Activated T-cell treated with anti-CD3 and anti-CD28 coated beads, Interleukin-2, amount 50 U/mL, for 48 hours (primary cell): ENCODE measurements at places on chromosomes 4 and X.

GRCh38 chrX:27884654-27885053 lies 76.9 kb downstream of the MAGEB10 start:
- no peak for DNase-seq

- DNase-seq: no peak
These were observed 5.8 kb upstream of the CCNG2 start for GRCh38 chr4:77151241-77151640.

DNA sequence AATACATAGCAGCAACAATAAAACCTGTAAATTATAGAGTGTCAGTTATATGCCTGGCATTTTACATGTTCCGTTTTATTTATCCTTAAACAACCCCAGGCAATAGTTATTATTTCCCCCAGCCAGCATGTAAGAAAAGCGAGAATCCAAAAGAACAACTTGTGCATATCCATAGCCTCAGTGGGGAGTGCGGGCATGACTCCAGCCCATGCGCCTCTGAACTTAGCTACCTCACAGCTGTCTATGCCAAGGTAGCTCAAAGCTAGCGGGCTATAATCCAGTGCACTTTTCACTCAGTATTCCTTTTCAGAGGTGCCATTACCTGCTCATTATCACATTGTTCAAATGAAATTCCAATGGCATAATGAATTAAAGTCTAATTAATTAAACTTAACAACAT lies 257.3 kb upstream of the EDNRA start:
- no peak for DNase-seq

DNA sequence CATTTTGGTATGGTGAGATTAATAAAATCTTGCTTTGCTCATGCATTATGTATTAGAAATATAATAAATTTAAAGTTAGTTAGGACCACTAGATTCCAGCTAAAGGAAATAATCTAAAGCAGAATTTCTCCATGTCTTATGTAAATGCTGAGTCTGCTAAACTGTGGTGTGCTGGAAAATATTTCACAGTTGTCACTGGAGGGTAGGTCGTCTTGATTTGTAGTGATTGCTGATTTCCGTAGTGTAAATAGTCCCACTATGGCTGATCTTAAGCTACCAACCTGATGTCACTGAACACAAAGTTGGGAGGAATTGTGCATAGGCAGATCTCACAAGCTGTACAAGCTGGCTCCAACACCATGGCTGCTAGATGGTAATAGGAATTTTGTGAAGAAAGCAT lies 133.4 kb upstream of the NR3C2 start:
- DNase-seq: no peak

GRCh38 chr4:27398631-27399310 lies 538.1 kb downstream of the STIM2 start:
- DNase-seq: no peak

DNA sequence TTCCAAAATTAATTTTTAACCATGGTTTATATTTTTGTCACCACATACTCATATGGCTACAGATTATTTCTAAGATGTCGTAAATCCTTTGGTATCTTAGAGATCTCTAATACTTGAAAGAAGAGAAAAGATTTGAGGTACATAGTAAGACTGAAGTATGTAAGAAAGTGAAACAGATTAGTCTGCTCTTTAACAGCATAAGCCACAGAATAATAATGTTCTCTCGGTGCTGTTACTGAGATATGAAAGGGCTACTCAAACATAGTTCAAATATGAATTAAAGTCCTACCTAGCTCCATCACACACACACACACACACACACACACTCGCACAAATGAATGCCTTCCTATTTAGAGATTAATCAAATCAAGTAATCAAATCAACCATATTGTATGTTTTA lies 274.1 kb upstream of the PCDH18 start:
- DNase-seq: no peak

GRCh38 chrX:48752498-48752897 lies 9.0 kb upstream of the GLOD5 start:
- no peak for DNase-seq

DNA sequence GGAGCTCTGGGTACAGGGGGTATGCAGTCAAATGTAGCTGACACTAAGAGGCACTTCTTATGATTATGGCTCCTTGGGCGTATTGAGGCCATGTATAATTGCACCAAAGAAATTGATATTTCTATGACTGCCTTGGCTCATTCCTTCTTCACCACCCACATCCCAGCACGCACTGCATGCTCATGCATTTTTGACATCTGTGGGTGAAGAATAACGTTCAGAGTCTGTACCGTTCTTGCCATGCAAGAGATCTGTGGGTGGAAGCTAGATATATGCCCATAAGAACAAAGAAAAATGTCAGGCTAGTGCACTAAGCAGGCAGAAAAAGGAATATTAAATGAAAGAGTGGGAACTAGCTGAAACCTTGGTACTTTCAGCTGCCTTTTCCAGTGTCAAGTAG lies 93.4 kb downstream of the EMCN start:
- DNase-seq: no peak

DNA sequence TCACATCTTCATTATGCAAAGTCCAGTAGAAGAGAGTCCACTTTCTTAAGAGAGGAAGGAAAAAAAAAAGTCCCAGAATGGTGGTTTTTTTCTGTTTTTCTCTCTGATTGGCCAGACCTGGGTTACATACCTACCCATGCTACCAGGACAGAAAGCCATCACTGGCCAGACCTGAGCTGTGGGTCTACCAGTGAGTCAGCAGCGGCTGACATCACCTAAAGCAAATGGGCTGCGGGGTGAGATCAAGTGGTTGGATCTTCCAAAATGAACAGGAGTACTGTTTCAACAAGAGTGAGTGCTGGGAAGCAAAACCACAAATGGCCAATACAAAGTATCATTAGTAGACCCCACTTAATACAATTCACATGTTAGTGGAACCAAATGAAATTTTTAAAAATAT lies 1.6 kb upstream of the NDST3 start:
- DNase-seq: no peak

GRCh38 chr4:112563431-112564200 lies 47.6 kb upstream of the NEUROG2 start:
- DNase-seq: no peak

GRCh38 chr4:57154191-57154590 lies 44.0 kb upstream of the IGFBP7 start:
- DNase-seq: no peak

GRCh38 chr4:151953312-151953711 lies 192.5 kb upstream of the GATB start:
- no peak for DNase-seq

DNA sequence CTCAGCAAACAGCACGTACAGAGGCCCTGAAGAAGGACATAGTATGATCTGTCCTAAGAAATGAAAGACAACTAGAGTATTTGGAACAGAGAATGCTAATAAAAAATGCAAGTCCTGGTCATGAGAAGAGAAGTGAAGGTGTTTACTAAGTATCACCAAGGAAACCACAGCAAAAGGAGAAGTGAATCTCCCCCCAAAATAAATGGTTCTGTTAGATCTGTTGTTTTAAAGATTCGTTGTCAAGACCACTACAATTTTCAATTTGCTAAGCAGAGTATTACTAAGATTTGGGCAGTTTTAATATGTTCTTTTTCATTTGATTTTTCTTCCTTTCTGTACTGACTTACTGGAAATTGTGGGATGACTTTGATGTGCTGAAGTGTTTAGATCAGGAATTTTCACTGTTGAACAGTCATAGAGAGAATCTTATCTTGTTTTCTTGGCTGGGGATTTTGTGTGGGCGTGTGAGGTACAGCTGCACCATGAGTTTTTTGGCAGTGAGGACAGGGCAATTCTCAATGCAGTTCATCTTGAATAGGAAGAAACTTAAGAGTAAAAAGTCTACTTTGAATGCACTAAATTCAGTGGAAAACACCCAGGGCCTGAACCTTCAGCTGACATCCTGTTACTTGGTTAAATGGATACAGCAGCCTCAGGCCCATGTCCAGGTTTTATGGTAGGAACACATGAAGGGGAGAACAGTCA lies 132.2 kb downstream of the STIM2 start:
- DNase-seq: no peak

DNA sequence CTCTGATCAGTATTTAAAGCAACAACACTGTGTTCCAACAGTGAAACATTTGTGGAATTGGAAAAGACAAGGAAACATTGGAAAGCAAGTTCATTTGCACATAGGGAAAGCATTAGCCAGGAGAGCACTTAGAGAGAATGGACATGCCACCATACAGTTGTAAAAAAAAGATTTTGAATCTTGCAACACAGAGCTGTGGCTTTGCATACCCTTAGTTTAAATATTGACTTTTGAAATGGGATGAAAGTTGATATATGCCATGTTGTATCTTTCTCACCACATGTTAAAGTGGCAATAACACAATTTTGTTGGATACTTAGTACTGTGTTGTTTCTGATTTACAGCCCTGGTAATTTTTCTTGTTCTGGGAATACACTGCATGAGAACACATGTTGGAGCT lies 208.1 kb downstream of the BMPR1B start:
- DNase-seq: no peak

GRCh38 chrX:42290608-42291007 lies 367.3 kb upstream of the CASK start:
- no peak for DNase-seq

- no peak for DNase-seq
These were observed 4.3 kb upstream of the SPON2 start for GRCh38 chr4:1176398-1177273.

- no peak for DNase-seq
These were observed 137.0 kb downstream of the AMMECR1 start for GRCh38 chrX:110180928-110181310.

- no peak for DNase-seq
These were observed 98.2 kb upstream of the NRK start for GRCh38 chrX:105723966-105724735.

DNA sequence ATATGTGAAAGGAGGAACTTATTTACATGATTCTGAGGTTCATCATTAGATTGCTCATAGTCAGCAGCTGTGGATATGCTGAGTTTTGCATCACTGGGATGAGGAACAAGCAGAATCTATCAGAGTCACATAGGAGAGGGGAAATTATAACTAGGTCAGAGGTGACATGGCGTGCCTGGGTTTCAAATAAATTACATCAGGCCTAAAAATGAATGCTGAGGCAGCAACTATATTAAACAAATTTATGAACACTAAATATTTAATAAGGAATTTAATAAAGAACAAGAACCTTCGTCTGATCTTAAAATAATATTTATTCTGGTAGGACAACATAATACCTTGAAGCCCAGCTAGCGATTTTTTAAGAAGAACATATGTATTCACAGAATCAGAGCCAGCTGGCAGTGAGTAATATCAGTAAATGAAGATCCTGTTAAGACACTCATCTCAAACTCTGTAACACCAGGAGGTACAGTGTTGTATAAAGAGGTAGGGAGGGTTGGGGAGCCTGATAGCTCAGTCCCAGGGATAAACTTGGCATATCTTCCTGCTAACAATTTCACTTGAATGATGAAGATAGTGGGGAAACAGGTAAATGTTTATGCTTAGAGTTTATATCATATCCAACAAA lies 60.9 kb upstream of the HS3ST1 start:
- DNase-seq: no peak

DNA sequence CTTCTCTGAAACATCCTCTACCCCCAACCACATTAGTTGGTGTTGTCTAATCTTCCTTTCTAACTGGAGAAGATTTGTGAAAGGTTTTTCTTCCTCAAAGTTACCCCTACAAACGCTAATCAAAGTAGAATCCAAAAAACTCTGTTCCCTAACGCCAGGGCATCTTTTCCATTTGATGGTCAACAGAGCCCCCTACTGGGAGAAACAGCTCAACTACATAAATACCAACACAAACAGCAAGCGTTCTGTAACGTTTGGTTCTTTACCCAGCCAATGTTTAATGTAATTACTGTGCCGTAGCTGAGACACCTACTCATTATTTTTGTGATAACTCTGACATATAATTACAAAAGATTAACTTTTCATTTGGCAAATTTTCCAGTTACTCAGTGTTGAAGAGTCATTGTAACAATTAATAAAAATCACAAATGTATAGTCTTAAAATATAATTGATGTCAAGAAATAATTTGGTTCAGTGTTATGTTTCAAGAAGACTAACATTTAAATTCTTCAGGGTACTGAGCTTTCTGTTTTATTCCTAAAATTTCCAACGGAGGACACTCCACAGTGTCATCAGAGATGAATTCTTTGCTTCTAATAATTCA lies 94.9 kb upstream of the TBC1D9 start:
- DNase-seq: no peak

- DNase-seq: no peak
These were observed 228.5 kb upstream of the RASGEF1B start for GRCh38 chr4:81700189-81700588.

- no peak for DNase-seq
These were observed 255.0 kb upstream of the PITX2 start for GRCh38 chr4:110877778-110878370.

DNA sequence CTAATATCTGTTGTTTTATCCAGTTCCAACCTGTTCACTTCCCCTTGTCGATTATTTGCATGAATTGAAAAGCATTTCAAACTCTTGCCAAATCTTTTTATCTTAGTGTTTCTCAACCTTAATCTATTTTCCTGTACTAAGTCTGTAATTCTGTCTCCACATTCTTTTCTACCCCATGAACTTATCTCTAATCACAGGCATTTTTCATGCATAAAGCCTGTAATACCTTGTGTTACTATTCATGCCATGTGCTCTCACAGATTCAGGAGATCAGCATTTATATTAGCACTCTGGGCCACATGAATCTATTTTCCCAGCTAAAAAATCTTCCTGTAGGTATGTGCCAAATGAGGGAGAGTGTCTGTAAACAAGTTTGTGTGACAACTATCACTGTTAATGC lies 1360.9 kb downstream of the STIM2 start:
- no peak for DNase-seq

DNA sequence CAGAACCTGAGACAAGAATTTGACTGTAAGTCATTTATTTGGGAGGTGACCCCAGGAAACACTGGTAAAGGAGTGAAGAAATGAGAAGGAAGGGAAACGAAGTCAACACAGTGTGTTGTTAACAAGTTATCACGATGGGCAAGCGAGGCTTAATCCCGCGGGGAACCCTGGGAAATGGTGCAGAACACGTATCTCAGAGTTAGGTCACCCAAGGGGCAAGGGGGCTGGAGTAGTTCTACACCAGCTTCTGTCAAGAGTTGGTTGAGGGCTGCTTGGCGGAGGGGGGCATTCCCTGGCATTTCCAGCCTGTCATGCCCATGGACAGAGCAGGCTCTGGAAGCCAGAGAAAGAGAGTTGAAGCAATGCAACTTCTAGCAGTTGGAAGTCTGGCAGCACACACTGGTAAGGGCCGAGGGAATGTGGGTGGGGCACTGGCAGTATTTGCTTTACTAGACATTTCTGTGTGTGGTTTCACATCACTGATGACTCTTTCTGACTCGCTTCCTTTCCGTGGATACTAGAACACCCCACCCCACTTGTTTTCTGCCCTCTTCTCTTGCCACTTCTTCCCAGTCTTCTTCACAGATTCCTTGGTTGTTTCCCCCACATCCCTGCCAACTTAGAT lies 52.2 kb upstream of the ADGRG2 start:
- DNase-seq: no peak

DNA sequence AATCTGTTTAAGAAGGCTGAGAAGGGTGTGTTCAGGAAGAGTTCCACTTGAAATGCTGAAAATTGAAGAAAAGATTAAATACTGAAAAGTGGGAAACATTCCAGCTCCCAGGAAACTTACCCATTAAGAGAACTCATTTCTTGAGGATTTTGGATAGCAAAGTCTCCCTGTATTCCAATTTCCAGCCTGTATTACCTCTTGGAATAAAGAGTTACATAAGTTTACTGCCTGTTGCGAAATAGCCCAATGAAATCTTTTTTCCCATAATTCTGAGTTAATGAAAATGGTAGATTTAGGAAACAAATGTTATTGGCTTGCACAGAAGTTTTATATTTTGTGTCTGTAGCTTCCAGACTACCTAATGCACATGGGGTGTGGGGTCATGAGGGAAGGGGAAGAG lies 12.0 kb downstream of the NHSL2 start:
- no peak for DNase-seq

- DNase-seq: no peak
These were observed 248.9 kb downstream of the BCOR start for GRCh38 chrX:39848900-39849299.
